Stimulated activated CD8-positive, alpha-beta memory T cell treated with anti-CD3 and anti-CD28 coated beads, Interleukin-4, amount 100 ng/mL, for 1 hour (primary cell): ENCODE measurements at places on chromosomes 1 and 21.

DNA sequence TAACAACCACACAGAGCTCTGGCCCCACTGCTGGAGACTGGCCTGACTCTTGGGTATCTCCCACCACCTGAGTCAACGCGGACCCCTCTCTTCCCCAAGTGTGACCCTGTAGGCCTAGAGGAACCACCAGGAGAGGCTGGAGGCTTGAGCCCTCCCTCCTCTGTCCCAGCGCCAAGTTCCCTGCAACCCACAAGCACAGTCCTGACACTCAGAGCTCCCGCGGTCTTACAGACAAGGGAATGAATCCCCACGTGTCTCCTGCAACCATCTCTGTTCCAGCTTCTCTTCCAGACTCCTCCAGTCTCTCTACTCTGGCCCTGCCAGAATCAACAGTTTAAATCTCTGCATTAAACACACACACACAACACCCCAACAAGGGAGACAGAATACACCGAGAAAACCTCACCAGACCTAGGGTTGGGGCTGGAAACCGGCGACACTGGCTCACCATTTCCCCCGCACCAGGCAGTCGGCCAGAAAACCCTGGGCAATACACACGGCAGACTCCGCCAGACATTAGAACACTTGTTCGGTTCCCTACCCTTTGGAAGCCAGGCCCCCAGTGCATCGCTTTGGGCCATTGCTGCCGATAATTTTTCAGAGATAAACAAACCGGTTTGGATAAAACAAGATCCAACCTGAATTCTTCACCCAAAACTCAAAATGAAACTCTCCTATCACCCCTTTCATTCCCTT, 21.7 kb downstream of the CASZ1 start:
- DNase-seq: no peak

- DNase-seq: no peak
Observed at GRCh38 chr1:166152978-166153377, 13.8 kb downstream of the FAM78B start.

- DNase-seq: no peak
Observed at GRCh38 chr1:107100331-107100984, 40.4 kb upstream of the NTNG1 start.

GRCh38 chr1:78281580-78281979, 209.2 kb upstream of the PTGFR start:
- no peak for DNase-seq

- DNase-seq: no peak
Observed at GRCh38 chr1:223825767-223826748, 19.7 kb downstream of the TP53BP2 start.

DNA sequence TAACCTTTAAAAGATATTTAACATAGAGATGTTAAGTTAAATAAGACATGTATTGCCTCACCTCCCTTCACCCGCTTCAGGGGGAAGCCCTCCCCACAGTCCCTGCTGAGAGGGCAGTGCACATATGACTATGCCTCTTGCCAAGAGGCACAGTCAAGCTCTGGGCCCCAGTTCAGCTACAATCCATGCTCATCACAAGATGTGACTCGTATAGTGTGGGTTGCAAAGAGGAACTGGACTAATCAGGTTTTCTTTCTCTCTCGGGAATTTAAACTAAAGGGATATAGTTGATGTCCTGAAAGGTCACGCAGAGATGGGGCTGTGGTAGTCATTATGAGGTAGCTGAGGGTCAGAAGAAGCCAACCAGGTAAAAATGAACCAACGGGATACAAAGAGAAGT, 35.6 kb downstream of the LYST start:
- DNase-seq: no peak

DNA sequence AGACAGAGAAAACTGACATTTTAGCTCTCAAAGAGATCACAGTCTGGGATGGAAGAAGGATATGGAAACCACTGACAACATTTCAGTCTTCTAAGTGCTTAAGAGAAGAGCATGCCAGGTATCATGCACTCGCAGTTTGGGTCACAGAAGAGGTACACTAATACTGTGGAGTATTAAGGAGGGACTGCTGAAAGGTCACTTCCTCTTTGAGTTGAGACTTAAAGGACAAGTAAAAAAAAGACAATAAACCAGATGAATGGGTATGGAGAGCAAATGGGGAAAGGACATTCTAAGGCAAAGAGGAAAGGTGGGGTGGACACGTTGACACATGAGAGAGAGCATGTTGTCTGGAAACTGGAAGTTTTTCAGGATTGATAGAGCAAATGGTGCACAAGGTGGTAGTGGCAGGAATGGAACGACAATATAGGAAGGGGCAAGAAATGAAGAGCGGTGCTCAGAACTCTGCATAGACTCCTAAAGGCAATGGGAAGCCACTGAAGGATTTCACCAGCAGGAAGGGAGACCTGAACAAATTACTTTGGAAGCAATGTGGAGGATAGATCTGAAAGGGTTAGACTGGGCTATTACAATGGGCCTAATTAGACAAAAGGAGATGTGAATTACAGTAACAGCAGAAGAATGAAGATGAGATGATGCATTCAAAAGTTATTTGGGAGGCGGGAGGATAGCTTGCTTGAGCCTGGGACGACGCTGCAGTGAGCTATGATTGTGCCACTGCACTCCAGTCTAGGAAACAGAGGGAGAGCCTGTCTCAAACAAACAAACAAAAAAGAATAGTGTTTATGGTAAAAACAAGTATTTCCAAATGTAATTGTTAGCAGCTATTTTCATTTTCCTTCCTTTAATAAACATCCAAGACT, 11.1 kb downstream of the DIPK1A start:
- DNase-seq: no peak

DNA sequence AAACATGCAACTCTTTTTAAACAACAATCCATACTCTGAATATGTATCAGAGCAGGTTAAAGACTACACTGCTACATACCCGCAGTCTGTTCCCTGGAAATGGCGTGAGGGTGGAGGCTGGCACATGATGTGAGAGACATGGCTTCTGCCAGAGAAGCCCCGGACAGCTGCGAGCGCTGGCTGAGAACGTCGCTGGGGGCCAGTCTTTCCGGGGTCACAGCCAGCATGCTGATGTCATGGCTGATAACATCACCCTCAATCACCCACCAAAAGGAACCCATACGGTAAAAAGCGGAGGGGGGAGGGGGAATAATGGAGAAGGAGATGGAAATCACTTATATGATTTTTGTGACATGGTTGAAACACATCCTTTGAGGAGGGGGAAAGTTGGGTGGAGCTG, 29.1 kb downstream of the C1orf198 start:
- no peak for DNase-seq

- DNase-seq: no peak
Observed at GRCh38 chr21:45288441-45288841, 746 bp upstream of the POFUT2 start.

DNA sequence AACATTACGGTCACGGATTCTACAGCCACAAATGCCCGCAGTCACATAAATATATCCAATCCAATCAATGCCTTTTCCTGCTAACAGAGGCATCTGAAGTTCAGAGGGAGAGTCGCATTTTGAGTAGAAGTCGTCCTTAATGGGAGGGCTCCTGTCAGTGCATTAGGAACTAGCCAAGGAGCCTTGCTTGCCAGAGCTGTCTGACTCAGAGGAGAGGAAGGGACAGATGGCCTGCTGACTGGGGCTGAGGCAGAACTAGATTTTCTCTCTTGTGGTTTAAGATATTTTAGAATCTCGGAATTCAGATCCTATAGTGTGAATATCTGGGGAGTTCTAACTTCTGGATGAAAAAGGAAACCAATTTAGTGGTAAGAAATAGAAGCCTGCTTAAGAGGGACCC, 10.6 kb downstream of the XKR8 start:
- no peak for DNase-seq

GRCh38 chr1:206467915-206468314, 2.4 kb upstream of the IKBKE start:
- DNase-seq: no peak

- no peak for DNase-seq
Observed at GRCh38 chr1:43354936-43355335, 3.8 kb upstream of the CDC20 start.

GRCh38 chr1:95311014-95311413, 77.0 kb downstream of the RWDD3 start:
- no peak for DNase-seq

- no peak for DNase-seq
Observed at GRCh38 chr1:19338323-19338762, 26.2 kb downstream of the SLC66A1 start.

- no peak for DNase-seq
Observed at GRCh38 chr1:112850034-112850757, 105.8 kb downstream of the SLC16A1 start.

DNA sequence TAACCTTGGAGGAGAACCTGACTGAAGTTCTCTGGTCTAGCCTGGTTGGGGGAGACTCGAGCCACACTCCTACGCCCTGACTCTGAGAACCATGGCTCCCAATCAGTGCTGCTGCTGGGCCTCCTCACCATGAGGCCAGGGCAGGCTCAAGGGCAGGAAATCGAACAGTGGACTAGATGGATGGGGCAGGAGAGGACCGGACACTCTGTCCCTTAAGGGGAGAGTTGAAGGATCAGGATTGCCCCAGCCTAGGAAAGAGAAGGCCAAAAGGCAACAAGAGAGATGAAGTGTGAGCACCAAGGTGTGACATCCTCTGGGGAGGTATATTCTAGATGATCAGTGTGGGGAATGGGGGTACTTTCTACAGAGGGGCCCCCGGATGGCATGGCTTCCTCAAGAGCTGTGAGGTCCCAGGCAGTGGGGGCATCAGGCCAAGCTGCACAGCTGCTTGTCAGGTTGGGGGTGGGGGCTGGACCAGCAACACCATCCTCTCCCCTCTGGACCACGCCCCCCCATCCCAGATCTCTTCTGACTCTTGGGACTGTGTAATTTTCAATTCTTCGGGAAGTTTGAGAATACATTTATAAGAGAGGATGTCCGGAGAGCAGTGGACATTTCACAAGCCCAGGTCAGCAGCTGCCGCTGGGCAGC, 34.0 kb downstream of the MX1 start:
- peak; percentile 12 for DNase-seq

- no peak for DNase-seq
Observed at GRCh38 chr1:56472860-56473259, 106.5 kb downstream of the PLPP3 start.

DNA sequence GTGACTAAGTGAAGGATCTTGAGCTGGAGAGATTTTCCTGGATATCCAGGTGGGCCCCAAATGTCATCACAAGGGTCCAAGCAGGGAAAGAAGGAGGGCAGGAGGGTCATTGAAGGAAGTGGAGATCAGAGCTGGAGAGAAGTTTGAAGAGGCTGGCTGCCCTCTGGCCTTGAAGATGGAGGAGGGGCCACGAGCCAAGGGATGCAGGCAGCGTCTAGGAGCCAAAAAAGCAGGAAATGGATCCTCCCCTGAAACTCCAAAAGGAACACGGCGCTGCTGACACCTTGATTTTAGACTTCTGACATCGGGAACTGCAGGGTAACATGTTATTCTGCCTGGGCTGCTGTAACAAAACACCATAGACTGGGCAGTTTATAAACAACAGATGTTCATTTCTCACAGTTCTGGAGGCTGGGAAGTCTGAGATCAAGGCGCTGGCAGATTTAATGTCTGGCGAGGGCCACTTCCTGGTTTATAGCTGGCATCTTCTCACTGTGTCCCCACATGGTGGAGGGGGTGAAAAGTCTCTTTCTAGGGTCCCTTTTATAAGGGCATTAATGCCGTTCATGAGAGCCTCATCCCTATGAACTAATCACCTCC, 28.8 kb upstream of the ZBTB21 start:
- DNase-seq: no peak
